ENCODE measurements at places on chromosomes 3 and 15.

GRCh38 chr15:83692746-83693581 lies 39.0 kb downstream of the ADAMTSL3 start:
- no peak for DNase-seq

GRCh38 chr15:101521591-101521990 lies 32.1 kb upstream of the PCSK6 start:
- DNase-seq: peak; percentile 54

DNA sequence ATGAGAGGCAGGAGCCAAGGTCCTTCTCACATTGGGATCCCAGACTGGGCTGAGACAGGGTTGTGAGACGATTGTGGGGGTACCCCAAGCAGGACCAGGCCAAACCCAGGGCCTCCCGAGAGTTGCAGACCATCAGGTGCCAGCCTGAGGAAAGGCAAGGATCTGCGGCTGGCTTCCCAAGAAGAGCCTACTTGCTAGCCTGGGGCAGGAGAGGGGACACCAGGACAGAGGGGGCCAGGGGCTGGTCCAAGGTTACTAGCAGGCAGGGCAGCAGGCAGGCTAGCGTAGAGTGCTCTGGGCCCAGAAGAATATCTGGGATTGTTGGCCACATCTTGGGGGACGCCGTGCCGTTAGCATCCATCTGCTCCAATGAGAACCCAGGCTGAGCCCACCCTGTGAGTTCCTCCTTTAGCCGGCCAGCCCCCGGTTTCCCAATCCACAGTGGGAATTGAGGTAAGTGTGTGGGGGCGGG lies 546 bp downstream of the CISH start:
- DNase-seq: no peak

- no peak for DNase-seq
These were observed 5.2 kb downstream of the RCCD1 start for GRCh38 chr15:90959894-90960293.

- no peak for DNase-seq
These were observed 14.8 kb downstream of the CCNDBP1 start for GRCh38 chr15:43199945-43200488.

DNA sequence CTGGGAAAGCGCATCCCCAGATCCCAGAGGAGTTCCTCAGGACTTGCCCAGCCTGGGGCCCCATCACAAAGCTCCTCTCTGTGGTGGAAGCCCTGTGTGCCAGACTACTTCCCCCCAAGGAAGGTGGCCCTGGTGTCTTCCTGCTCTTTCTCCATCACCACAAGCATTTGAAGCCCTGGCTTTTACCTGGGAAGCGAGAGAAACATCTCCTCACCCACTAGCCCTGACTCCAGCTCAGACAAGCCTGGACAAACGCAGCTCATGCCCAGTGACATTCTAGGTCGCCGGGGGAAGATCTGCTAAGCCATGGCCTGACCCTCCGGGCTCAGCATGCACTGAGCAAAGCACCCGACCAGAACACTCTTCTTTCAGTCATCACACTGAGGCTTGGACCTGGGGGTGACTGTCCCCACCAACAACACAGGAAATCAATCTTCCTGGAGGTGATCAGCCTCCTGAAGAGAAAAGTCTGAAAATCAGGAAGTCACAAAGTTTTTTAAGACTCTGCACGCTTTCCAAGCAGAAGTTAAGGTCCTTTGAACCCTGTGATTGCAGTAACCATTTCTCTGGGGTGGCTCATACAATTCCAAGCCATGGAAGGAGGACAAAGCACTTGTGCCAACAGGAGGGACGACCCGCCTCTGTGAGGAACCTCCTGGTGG lies 40.8 kb downstream of the KLHL25 start:
- DNase-seq: no peak

DNA sequence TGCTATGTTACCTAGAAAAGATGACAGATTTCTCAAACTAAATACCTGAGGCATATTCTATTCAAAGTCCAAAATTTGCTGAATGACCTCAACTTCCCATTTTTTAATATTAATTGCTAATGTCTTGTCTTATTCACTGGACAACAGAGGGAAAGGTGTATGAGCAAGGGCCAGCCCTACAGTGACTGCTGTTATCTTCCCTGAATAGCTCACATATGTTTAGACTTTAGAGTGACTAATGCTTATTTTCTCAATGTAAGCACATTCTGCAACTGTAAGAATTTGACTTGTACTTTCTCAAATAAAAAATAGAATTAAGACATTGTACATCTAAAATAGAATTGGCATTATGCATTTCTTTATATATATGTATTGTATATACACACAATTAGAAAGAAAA lies 26.5 kb upstream of the AADACL2 start:
- no peak for DNase-seq

- no peak for DNase-seq
These were observed 248.8 kb downstream of the MBNL1 start for GRCh38 chr3:152517502-152517901.

- DNase-seq: no peak
These were observed 74.4 kb downstream of the BOC start for GRCh38 chr3:113285741-113286140.

- no peak for DNase-seq
These were observed 1.2 kb downstream of the MKRN3 start for GRCh38 chr15:23566651-23567050.

GRCh38 chr3:102174312-102174712 lies 260.5 kb upstream of the ZPLD1 start:
- no peak for DNase-seq

DNA sequence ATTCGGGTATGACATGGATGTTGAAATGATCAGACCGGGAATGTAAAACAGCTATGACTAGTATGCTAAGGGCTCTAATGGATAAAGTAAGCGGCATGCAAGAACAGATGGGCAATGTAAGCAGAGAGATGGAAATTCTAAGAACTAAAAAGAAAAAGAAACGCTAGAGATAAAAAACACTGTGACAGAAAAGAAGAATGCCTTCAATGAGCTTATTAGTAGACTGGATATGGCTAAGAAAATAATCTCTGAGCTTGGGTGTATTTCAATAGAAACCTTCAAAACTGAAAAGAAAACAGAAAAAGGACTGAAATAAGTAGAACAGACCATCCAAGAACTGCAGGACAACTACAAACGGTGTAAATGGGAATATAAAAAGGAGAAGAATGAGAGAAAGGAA lies 101.2 kb downstream of the HES1 start:
- no peak for DNase-seq

DNA sequence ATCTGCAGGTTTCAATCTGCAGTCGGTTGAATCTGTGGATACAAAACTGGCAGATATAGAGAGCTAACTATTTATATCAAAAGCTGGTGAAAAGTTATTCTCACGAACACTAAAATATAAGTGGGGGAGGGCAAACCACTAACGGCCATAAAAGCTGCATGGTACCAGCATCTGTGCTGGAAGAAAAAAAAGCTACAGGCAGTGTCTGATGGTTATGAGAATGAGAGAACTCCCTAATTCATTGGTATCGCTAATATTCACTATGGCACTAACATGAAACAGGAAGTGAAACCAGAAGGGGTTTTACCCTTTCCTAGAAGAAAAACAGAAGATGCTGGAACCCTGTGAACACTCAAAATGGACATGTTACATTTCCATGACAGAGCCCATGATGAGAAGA lies 15.9 kb downstream of the CEP70 start:
- no peak for DNase-seq

GRCh38 chr15:69194025-69194827 lies 33.8 kb downstream of the GLCE start:
- DNase-seq: peak; percentile 13

- DNase-seq: no peak
These were observed 20.2 kb upstream of the UTS2B start for GRCh38 chr3:191350396-191351090.

GRCh38 chr3:51547274-51547673 lies 8.8 kb downstream of the RAD54L2 start:
- no peak for DNase-seq

GRCh38 chr3:45212095-45212468 lies 14.0 kb downstream of the TMEM158 start:
- no peak for DNase-seq

- DNase-seq: no peak
These were observed 4.5 kb upstream of the HCN4 start for GRCh38 chr15:73373221-73373620.

DNA sequence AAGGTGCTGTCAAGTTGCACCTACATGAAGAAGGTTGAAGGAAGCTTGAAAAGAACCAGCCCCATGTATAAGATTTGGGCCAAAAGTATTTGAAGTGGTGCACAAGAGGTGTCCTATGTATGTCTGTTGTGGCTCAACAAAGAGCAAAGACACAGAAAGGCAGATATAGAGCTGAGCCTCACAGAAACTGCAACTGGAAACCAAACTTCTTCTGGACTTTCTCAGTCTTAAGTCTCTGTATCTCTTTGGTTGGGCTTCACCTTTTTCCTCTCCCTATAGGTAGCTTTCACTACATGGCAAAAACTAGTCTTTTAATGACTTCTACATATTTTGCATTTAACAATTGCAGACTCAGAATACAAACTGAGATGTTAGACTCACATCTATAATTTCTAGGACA lies 8.8 kb upstream of the CMC1 start:
- no peak for DNase-seq

- DNase-seq: no peak
These were observed 102.9 kb upstream of the CHRM5 start for GRCh38 chr15:33865416-33865815.

GRCh38 chr15:60626669-60627068 lies 147.7 kb upstream of the ICE2 start:
- DNase-seq: no peak

- DNase-seq: peak; percentile 31
These were observed 29.6 kb upstream of the SELENOK start for GRCh38 chr3:53921296-53921695.

- peak; percentile 71 for DNase-seq
These were observed 51.0 kb upstream of the SPSB4 start for GRCh38 chr3:141000027-141000663.

DNA sequence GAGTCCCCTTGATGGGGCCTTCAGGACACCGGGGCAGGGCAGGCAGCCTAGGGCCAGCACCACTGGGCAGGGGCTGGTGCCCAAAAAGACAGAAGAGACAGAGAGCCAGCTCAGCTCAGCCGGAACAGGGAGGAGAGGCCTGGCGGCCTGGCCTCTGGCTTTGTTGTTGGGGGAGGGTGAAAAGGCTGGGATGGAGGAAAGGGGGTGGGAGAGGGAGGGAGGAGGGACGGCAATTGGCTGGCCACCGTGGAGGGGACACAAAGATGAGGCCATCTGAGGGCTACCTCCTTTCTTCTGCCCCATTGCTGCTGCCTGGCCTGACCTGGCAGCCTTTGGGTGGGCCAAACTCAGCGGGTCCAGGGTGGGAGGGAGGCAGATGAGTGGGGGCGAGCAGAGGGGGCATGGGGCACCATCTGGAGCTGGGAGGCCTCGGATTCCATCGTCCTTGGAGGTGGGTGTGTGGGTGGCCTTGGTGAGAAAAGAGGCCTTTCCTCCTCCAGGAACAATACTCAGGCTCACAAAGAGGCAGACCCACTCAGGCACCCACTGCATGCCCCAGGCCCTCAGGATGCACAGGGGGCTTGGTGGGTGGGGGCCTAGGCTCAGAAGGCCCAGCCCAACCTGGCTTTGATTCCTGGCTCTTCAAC lies 9.3 kb downstream of the EFCC1 start:
- DNase-seq: no peak

DNA sequence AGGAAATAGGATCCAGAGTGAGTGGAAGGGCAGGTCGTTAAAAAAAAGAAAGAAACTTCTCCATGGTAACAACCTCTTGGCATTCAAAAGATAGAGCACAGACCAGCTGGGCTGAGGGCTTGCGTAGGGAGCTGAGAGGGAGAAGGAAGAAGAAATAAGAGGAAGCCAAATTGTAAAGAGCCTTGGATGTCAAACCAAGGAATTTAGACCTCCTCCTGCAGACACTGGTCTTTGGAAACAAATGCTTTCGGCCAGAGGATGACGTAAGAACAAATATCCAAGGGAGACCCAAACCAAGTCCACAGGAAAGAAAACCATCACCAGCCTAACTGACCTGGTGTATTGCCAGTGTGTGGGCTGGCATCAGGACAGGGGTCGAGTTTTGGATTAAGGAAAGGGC lies 155.2 kb downstream of the UACA start:
- DNase-seq: peak; percentile 32

GRCh38 chr3:14401692-14402303 lies 608 bp upstream of the SLC6A6 start:
- no peak for DNase-seq

- DNase-seq: no peak
These were observed 52.3 kb downstream of the ATP1B3 start for GRCh38 chr3:141928631-141929270.

GRCh38 chr3:25768851-25769250 lies 14.4 kb downstream of the NGLY1 start:
- DNase-seq: no peak

DNA sequence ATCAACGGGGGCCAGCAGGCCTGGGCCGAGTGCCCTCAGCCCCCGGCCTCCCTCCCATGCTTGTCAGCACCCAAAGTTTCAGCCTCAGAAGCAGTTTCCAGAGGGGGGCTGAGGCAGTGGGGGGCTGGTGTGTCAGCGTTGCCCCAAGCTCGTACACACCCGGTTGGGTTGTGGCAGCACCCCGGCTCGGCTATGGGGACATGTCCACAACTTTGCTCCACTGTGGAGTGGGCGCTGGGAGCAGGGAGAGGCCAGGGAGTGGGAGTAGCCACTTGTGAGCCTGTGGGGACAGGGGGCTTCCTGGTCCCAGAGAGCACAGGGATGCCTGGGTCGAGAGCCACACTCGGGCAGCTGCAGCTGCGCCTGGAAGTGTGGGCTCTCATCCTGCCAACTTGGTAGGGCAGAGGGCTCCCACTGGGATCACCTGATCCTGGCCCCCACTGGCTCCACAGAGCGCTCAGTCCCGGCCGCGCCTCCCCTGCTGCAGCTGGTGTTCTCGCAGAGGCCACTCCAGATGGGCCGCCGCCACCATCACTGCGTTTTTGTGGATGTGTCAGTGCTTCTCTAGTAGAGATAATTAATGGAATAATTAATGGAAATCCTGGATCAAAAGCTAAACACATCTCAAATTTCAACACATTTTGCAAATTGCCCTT lies 75.1 kb downstream of the NR1D2 start:
- DNase-seq: no peak

- DNase-seq: no peak
These were observed 90.7 kb upstream of the ICE2 start for GRCh38 chr15:60569596-60569995.

- no peak for DNase-seq
These were observed 1134.9 kb downstream of the ROBO2 start for GRCh38 chr3:78174821-78175220.
